GM23338 (cell line): ENCODE measurements at places on chromosomes 13 and 19.

- no peak overlapping the region for H3K4me3 ChIP-seq
- H3K36me3 ChIP-seq = no peaks in the 10 kb centered on the region
- no peak for DNase-seq
Observed at GRCh38 chr13:108283110-108283509, 13.6 kb downstream of the TNFSF13B start.

DNA sequence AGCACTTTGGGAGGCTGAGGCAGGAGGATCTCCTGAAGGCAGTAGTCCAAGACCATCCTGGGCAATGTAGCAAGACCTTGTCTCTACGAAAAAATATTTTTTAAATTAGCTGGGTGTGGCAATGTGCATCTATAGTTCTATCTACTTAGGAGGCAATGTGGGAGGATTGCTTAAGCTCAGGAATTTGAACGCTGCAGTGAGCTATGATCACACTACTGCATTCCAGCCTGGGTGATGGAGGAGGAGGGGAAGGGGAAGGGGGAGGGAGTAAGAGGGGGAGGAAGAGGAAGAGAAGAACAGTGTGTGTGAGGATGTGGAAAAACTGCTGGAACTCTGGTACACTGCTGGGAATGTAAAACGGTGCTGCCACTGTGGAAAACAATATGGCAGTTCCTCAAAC lies 9.2 kb upstream of the CLIP3 start:
- DNase-seq = peak; percentile 57
- peak overlapping the region; percentile 81 for H3K27ac ChIP-seq
- no peaks in the 10 kb centered on the region for H3K27me3 ChIP-seq
- peaks cover 12% of the 10 kb centered on the region for H3K4me1 ChIP-seq
- no peaks in the 10 kb centered on the region for H3K36me3 ChIP-seq

- no peaks in the 10 kb centered on the region for H3K36me3 ChIP-seq
- H3K4me1 ChIP-seq = no peaks in the 10 kb centered on the region
- 0 out of 2 replicates have a peak, but pooled peaks cover 4% of the 10 kb centered on the region for H3K27me3 ChIP-seq
- peak overlapping the region; percentile 85 for H3K4me3 ChIP-seq
Observed at GRCh38 chr19:10461047-10461949, 41.0 kb downstream of the PDE4A start.

GRCh38 chr19:29942404-29943261 lies 594 bp downstream of the URI1 start:
- H3K27me3 ChIP-seq = peaks cover 10% of the 10 kb centered on the region; the same call in 1 of the 2 replicates
- no peak overlapping the region for H3K27ac ChIP-seq
- peaks cover 24% of the 10 kb centered on the region for H3K4me1 ChIP-seq
- peak; percentile 71 for DNase-seq
- peak overlapping the region; percentile 74 for H3K4me3 ChIP-seq

- DNase-seq = no peak
- H3K27ac ChIP-seq = no peak overlapping the region
- peaks cover 14% of the 10 kb centered on the region; the same call in 1 of the 2 replicates for H3K4me1 ChIP-seq
- peaks cover 12% of the 10 kb centered on the region; the same call in 1 of the 2 replicates for H3K36me3 ChIP-seq
Observed at GRCh38 chr13:28172947-28173346, 34.6 kb downstream of the PAN3 start.

DNA sequence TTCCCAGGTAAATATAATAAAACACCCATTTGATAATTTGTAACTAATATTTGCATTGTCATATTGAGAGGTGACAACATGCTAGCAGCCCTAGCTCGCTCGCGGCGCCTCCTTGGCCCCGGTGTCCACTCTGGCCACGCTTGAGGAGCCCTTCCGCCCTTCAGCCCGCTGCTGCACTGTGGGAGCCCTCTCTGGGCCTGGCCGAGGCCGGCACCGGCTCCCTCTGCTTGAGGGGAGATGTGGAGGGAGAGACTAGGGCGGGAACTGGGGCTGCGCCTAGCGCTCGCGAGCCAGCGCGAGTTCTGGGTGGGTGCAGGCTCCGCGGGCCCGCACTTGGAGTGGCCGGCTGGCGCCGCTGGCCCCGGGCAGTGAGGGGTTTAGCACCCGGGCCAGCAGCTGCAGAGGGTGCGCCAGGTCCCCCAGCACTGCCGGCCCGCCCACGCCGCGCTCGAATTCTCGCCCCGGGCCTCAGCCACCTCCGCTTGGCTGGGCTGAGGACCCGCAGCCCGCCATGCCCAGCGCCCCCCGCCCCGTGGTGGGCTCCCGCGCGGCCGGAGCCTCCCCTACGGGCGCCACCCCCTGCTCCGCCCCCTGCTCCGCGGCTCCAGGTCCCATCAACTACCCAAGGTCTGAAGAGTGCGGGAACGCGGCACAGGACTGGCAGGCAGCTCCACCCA lies 594.4 kb downstream of the SLITRK6 start:
- no peaks in the 10 kb centered on the region for H3K4me1 ChIP-seq
- DNase-seq = no peak
- no peaks in the 10 kb centered on the region for H3K27me3 ChIP-seq
- no peaks in the 10 kb centered on the region for H3K36me3 ChIP-seq
- H3K4me3 ChIP-seq = no peak overlapping the region
- H3K27ac ChIP-seq = no peak overlapping the region

GRCh38 chr19:54191011-54191810 lies at the start of gene TSEN34:
TSEN34 (plus strand) TSS chr19:54191308; CDS start chr19:54191365, 57 bp downstream.
- H3K27ac ChIP-seq = peak within 1 kb of the TSS; percentile 94
- DNase-seq = peak; percentile 88
- peak within 1 kb of the TSS; percentile 97 for H3K4me3 ChIP-seq
- peaks cover 18% of the 10 kb centered on the region for H3K36me3 ChIP-seq

GRCh38 chr19:4015705-4016402 lies 8.3 kb downstream of the PIAS4 start:
- DNase-seq = no peak
- no peak overlapping the region for H3K27ac ChIP-seq
- H3K36me3 ChIP-seq = peaks cover 3% of the 10 kb centered on the region; the same call in 1 of the 2 replicates
- no peaks in the 10 kb centered on the region for H3K27me3 ChIP-seq
- H3K4me3 ChIP-seq = no peak overlapping the region
- no peaks in the 10 kb centered on the region for H3K4me1 ChIP-seq

DNA sequence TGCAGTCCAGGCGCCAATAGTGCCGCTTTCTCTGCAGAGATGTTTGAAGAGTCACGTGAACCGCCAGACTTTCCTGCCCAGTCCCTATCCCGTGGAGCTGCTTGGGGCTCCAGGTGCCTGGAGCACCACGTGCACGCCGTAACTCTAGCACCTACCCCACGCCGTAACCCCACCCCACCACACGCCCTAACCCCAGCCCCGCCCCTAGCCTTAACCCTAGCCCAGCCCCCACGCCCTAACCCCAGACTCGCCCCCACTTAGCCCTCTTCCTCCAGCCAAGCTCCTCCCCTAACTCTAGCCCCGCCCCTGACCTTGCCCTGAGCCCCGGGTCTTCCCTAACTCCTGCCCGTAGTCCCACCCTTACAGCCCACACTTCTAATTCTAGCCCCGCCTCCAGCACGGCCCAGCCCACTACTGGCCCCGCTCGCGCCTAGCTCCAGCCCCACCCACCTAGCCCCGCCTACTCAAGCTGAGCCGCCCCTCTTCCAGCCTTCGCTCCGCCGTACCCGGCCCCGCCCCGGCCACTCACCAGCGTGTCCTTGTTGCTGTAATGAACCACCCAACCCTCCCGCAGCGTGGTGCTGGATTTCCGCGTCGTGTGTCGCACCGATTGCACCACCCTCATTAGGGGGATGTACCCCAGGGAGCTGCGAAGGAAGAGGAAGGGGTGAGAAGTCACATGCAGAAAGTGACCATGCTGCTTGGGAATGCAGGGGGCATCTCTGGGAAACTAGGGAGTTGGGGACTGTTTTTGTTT lies 19.5 kb downstream of the PRKD2 start:
- peak overlapping the region; percentile 49 for H3K4me3 ChIP-seq
- H3K4me1 ChIP-seq = peaks cover 4% of the 10 kb centered on the region; the same call in 1 of the 2 replicates
- H3K27me3 ChIP-seq = no peaks in the 10 kb centered on the region
- peak; percentile 99 for DNase-seq
- H3K36me3 ChIP-seq = peaks cover 71% of the 10 kb centered on the region

DNA sequence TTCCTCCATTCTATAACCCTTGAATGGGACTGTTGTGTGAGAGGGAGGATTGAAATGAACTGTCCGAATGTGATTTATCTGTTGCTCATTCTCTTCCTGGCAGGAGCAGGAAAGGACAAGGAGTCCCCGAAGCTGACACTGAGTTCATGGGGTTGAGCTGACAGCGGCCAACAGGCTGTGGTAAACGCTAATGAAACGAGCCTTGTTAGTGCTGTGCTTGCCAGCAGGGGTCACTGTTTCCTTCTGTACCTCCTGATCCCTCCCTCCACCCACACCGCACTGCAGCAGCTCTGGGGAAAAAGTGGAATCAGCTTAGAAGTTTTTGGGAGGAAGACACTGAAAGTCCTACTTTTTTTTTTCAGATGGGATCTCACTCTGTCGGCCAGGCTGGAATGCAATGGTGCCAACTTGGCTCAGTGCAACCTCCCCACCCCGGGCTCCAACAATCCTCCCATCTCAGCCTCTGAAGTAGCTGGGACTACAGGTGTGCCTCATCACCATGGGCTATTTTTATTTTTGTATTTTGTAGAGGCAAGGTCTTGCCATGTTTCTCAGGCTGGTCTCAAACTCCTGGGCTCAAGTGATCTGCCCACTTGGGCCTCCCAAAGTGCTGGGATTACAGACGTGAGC lies 6.7 kb upstream of the ZNF761 start:
- no peak overlapping the region for H3K4me3 ChIP-seq
- no peak overlapping the region for H3K27ac ChIP-seq
- H3K4me1 ChIP-seq = peaks cover 10% of the 10 kb centered on the region; the same call in 1 of the 2 replicates
- peaks cover 9% of the 10 kb centered on the region; the same call in 1 of the 2 replicates for H3K36me3 ChIP-seq

DNA sequence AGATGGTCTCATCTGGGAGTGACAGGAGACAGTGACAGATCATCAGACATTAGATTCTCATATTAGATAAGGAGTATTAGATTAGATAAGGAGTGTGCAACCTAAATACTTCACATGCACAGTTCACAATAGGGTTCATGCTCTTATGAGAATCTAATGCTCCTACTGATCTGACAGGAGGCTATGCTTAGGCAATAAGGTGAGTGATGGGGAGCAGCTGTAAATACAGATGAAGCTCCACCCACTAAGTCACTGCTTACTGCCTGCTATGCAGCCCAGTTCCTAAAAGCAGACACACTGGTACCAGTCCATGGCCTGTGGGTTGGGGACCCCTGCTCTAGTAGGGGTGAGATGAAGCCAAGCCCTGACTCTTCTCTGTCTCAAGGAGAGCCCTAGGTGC lies 10.0 kb upstream of the IGFL3 start:
- no peaks in the 10 kb centered on the region; the same call in 1 of the 2 replicates for H3K4me1 ChIP-seq
- no peaks in the 10 kb centered on the region for H3K36me3 ChIP-seq
- H3K4me3 ChIP-seq = no peak overlapping the region
- H3K27me3 ChIP-seq = no peaks in the 10 kb centered on the region

- no peak overlapping the region for H3K4me3 ChIP-seq
- DNase-seq = no peak
- no peak overlapping the region for H3K27ac ChIP-seq
- H3K27me3 ChIP-seq = no peaks in the 10 kb centered on the region
- H3K36me3 ChIP-seq = no peaks in the 10 kb centered on the region
- no peaks in the 10 kb centered on the region for H3K4me1 ChIP-seq
Observed at GRCh38 chr13:105153611-105154010, 1381.9 kb downstream of the EFNB2 start.

DNA sequence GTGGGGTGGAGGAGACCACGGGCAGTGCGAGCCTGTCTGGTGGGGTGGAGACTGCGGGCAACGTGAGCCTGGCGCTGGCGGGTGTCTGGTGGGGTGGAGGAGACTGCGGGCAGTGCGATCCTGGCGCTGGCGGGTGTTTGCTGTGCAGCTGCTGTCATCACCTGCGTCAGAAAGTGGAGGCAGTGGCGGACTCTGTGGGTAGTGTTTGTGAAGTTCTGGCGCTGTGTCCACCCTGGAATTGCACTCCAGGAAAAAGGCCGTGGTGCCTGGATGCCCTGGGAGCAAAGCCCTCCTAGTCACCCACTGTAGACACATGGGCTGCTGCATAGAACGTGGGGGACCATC lies 6.2 kb downstream of the TEX29 start:
- no peaks in the 10 kb centered on the region for H3K4me1 ChIP-seq
- no peaks in the 10 kb centered on the region for H3K27me3 ChIP-seq
- no peak for DNase-seq

DNA sequence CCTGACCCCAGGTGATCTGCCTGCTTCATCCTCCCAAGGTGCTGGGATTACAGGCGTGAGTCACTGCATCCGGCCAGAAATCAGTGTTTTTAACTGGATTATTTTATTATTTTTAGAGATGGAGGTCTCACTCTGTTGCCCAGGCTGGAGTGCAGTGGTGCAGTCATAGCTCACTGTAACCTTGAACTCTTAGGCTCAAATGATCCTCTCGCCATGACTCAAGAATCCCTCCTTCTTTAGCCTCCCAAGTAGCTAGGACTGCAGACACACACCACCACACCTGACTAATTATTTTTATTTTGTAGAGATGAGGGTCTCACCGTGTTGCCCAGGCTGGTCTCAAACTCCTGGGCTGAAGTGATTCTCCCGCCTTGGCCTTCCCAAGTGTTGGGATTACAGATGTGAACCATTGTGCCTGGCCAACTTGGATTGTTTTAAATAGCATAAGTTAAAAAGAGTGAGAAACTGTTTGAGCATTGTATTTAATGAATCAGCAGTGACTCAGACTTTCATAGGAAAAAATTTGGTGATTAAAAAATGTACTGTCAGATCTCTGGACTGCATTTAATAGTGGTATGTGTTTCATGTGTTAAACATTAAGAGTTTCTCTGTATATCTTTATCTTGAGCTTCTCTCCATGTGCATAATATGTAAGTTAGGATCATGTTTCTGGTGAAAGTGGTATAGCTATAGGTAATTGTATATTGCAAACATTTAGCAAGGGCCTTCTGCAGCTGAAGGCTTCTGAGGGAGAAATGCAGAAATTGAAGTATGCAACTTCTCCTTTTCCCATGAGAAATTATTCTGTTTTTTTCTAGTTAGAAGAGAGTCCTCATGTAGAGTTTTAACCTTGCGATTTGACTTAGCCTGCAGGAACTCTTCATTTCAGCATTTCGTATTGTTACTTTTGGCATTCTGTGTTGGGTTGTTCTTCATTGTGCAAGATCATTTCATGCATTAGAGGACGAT lies 121.2 kb downstream of the PCCA start:
- H3K4me1 ChIP-seq = peaks cover 8% of the 10 kb centered on the region
- H3K4me3 ChIP-seq = no peak overlapping the region
- peaks cover 8% of the 10 kb centered on the region for H3K36me3 ChIP-seq

DNA sequence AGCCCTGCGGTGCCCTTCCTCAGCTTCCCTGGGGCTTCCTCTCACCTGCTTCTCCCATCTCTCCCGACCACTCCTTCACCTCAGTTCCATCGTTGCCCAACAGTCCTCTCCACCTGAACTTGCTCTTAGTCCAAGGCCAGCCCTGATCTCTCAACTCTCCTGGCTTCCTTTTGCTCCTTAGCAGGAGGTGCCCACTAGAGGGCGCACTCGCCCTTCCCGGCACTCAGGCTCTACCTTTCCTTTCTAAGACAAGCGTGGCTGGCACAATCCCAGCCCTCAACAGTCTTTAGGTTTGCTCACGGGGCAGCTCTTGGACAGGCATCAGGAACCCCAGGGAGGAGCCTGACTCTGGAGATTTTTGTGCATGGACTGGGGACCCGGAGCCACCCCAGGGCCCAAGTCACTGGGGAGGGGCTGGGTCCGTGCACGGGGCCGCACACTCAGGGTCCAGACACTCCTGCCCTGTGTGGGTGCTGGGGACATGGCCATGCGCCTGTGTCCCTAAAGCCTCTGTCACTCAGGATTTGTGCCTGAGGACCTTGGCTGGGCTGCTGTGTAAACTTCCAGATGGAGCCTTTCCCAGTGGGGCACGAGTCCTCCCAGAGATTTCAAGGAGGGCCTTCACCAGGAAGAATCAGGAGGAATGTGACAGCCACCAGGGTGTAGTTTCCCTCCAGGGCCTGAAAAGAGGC lies 12.1 kb upstream of the CEACAM8 start:
- no peak overlapping the region for H3K27ac ChIP-seq
- DNase-seq = peak; percentile 92
- H3K4me3 ChIP-seq = no peak overlapping the region
- H3K4me1 ChIP-seq = no peaks in the 10 kb centered on the region
